CD14-positive monocyte (primary cell): ENCODE measurements at places on chromosomes 6 and 20. TPM values are rescaled to one million over a fixed set of nuclear protein-coding genes. Genes with fewer than 3 reads are reported as not detected.

- no peaks in the 10 kb centered on the region for H3K27me3 ChIP-seq
- no peak overlapping the region for H3K4me3 ChIP-seq
- peaks cover 15% of the 10 kb centered on the region for H3K4me1 ChIP-seq
- DNase-seq, result peak; percentile 47
Observed at GRCh38 chr20:38109591-38110524, 55.2 kb downstream of the TGM2 start.

DNA sequence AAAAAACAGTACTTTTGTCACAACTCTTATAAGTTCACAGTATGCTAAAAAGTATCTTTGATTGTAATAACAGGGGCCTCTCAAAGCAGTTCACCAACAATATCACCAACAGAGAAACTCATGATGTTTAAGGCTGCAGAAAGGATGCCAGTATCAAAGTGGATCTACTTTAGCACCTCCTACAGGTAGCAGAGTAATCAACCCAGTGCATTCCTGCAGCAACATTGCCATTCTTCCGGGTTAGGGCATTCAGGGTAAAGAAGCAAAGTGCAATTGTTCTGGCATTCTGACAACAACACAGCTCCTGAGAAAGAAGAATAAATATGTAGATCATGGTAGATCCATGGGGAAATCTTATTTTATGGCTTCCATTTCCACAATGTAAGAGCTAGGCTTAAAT is 7.6 kb upstream of the SLC17A4 start:
- no peak for DNase-seq
- no peaks in the 10 kb centered on the region for H3K27me3 ChIP-seq
- H3K27ac ChIP-seq, result no peak overlapping the region
- no peaks in the 10 kb centered on the region for H3K36me3 ChIP-seq
- H3K4me1 ChIP-seq, result no peaks in the 10 kb centered on the region

- H3K36me3 ChIP-seq, result no peaks in the 10 kb centered on the region
- no peaks in the 10 kb centered on the region for H3K27me3 ChIP-seq
- no peaks in the 10 kb centered on the region for H3K4me1 ChIP-seq
Observed at GRCh38 chr6:144862769-144863168, 577.6 kb downstream of the UTRN start.

DNA sequence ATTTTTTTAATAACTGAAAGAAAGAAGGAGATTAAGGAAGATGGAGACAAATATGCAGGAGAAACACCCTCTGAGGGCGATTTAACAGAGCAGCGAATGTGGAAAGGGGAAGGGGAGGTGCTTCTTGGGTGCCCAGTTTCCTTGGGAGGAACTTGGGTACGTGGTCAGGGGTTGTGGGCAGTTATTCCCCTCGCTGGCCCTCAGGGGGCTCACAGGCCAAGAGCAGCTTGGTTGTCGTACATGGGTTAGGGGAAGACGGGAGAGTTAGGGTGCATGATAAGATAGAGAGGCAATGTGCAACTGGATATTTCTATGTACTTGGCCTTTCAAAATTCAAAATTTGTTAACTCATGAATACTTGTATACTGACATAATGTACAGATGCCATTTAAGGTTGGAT is 7.0 kb upstream of the TUBB2A start:
- no peak overlapping the region for H3K27ac ChIP-seq
- H3K27me3 ChIP-seq, result peaks cover 20% of the 10 kb centered on the region
- no peaks in the 10 kb centered on the region for H3K36me3 ChIP-seq
- H3K4me3 ChIP-seq, result no peak overlapping the region
- DNase-seq, result no peak

DNA sequence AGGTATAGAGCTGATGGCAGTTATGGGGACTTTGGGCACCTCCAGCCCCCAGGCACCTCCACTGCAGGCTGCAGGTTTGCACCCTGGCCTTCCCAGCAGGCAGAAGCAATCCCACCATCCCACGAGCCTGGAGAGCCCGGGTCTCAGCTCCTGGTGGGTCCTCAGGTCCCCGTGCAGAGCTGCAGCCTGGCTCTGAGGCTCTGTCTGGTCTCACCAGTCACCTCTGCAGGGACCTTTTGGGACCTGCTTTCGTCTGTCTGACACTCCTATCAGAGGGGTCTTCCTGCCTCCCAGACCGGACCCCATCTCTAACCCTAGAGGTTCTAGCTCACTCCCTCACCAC is 41.9 kb downstream of the FGD2 start:
- H3K4me1 ChIP-seq, result peaks cover 57% of the 10 kb centered on the region
- H3K27me3 ChIP-seq, result no peaks in the 10 kb centered on the region
- peaks cover 2% of the 10 kb centered on the region for H3K36me3 ChIP-seq
- no peak overlapping the region for H3K4me3 ChIP-seq
- DNase-seq, result no peak

DNA sequence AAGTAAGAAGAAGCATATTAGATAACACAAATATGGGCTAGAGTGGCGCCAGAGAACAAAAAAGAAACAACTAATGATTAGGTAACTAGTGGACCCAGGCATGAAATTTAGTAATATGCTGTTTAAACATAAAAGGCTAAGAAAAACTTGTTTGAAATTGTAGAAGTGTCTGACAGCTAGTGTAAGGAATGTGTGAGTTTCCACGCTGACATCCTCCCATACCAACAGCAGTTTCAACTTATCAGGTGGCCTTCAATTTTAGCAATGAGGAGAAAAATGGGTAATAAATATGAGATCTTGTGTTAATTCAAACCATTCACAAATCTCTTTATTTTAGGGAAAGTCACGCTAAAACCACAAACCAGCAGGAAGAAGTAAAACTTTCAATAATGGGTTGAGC is 440.2 kb upstream of the FLRT3 start:
- H3K4me1 ChIP-seq, result no peaks in the 10 kb centered on the region
- no peaks in the 10 kb centered on the region for H3K27me3 ChIP-seq
- no peak overlapping the region for H3K4me3 ChIP-seq
- no peaks in the 10 kb centered on the region for H3K36me3 ChIP-seq
- no peak for DNase-seq

- H3K27ac ChIP-seq, result no peak overlapping the region
- no peaks in the 10 kb centered on the region for H3K27me3 ChIP-seq
- H3K4me3 ChIP-seq, result no peak overlapping the region
- no peak for DNase-seq
- H3K4me1 ChIP-seq, result no peaks in the 10 kb centered on the region
- H3K36me3 ChIP-seq, result peaks cover 18% of the 10 kb centered on the region
Observed at GRCh38 chr6:158797331-158798310, 21.5 kb downstream of the EZR start.

GRCh38 chr20:17654649-17655285 is 27.3 kb downstream of the RRBP1 start:
- peaks cover 27% of the 10 kb centered on the region for H3K4me1 ChIP-seq
- H3K27ac ChIP-seq, result no peak overlapping the region
- peaks cover 75% of the 10 kb centered on the region for H3K36me3 ChIP-seq

GRCh38 chr20:60573003-60573680 is 614.9 kb downstream of the CDH26 start:
- no peak for DNase-seq
- H3K4me1 ChIP-seq, result no peaks in the 10 kb centered on the region
- H3K36me3 ChIP-seq, result no peaks in the 10 kb centered on the region
- no peak overlapping the region for H3K27ac ChIP-seq
- no peaks in the 10 kb centered on the region for H3K27me3 ChIP-seq

GRCh38 chr6:54428431-54428830 is 120.2 kb downstream of the TINAG start:
- H3K27ac ChIP-seq, result no peak overlapping the region
- H3K4me3 ChIP-seq, result no peak overlapping the region
- H3K36me3 ChIP-seq, result no peaks in the 10 kb centered on the region
- H3K4me1 ChIP-seq, result no peaks in the 10 kb centered on the region

DNA sequence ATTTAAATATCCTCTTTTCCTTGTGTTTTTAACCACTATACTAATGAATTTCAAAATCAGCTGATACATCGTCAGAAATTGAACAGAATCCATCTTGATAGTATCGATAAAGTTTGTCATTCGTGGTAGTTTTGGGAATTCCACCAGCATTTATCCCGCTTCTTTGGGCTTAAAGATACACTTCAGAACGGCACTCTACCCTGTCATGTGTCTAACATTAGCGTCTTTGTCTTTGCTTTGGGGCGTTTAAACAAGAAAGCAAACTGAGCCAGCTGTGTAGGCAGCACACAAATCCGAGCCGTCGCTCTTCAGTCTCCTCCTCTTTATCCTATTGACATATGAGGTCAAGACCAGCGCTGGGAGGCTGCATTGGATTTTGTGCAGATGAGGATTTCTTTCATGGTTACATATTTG is 27.5 kb upstream of the NHSL1 start:
- H3K4me1 ChIP-seq, result peaks cover 7% of the 10 kb centered on the region
- DNase-seq, result no peak
- H3K36me3 ChIP-seq, result no peaks in the 10 kb centered on the region
- no peak overlapping the region for H3K4me3 ChIP-seq
- H3K27ac ChIP-seq, result no peak overlapping the region

GRCh38 chr20:38168791-38169589 is 3.9 kb upstream of the TGM2 start:
- no peaks in the 10 kb centered on the region for H3K36me3 ChIP-seq
- no peaks in the 10 kb centered on the region for H3K27me3 ChIP-seq
- DNase-seq, result peak; percentile 91
- H3K27ac ChIP-seq, result peak overlapping the region; percentile 93
- peaks cover 49% of the 10 kb centered on the region for H3K4me1 ChIP-seq

GRCh38 chr6:13384506-13384905 is 56.2 kb upstream of the TBC1D7 start:
- H3K36me3 ChIP-seq, result no peaks in the 10 kb centered on the region
- H3K27me3 ChIP-seq, result no peaks in the 10 kb centered on the region
- peaks cover 18% of the 10 kb centered on the region for H3K4me1 ChIP-seq
- no peak overlapping the region for H3K4me3 ChIP-seq
- no peak for DNase-seq

GRCh38 chr20:62029296-62029695 is 36.4 kb downstream of the TAF4 start:
- H3K27me3 ChIP-seq, result no peaks in the 10 kb centered on the region
- no peak for DNase-seq
- H3K4me1 ChIP-seq, result no peaks in the 10 kb centered on the region
- H3K27ac ChIP-seq, result no peak overlapping the region
- no peak overlapping the region for H3K4me3 ChIP-seq
- no peaks in the 10 kb centered on the region for H3K36me3 ChIP-seq

DNA sequence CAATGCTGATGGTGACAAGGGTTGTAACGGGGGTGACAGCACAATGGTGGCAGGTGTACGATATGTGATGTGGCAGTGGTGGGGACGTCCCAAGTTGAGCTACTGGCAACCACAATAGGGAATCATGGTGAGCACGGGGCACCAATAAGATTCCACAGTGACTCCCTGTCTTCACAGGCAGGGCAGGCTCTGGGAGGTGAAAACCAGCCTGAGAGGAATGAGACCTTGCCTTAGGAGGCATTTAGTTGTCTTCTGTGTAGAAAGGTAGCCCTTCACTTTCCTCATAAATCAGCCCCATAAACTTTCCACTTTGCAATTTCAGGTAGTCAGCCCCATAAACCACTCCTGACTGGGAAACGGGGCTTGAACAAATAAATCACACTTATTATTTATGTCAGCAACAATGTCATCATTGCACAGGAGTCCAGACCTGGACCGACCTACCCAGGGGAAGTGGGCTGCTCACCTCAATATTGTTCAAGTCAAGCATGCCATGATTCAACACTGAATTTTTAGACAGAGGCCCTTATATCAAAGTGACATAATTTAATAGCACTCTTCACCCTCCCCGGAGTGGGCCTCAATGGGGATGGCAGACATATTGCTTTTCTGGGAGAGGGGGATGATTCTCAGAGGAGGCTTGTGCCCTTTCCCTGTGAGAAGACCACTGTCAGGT is 150.8 kb downstream of the CDC5L start:
- DNase-seq, result no peak
- no peak overlapping the region for H3K27ac ChIP-seq

DNA sequence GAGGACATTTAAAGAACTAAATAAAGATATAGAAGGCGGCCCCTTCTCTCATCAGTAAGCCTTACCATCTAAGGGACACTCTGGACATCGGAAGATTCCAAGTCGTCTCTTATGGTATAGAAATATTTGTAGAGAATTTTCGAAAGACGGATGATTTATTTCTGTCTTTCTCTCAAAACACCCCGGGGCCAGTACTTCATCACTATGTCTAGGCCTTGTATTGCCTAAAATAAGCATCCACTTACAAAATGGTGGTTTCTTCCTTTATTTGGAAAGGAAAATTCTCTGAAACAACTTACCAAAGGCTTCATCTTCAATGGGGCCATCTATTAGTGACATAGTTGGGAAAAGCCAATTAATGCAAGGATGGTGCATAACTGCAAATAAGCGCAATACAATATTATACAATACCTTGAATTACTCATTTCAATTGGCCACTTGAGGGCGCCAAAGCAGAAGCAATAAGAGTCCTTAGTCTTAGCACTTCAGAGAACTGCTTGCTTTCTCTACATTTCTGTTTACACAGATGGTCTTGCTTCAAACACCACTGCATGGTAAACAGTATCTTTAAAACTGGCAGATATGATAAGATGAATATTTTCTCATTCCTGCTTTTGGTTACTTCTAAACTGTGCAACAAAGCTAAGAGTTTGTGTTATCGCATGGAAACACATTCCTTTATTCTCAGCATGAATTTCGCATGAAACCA is 113.2 kb downstream of the VIP start:
- DNase-seq, result peak; percentile 52
- no peaks in the 10 kb centered on the region for H3K36me3 ChIP-seq
- H3K27me3 ChIP-seq, result no peaks in the 10 kb centered on the region
- H3K4me3 ChIP-seq, result no peak overlapping the region

GRCh38 chr6:36725581-36725980 is 28.0 kb downstream of the RAB44 start:
- H3K4me1 ChIP-seq, result peaks cover 24% of the 10 kb centered on the region
- H3K27ac ChIP-seq, result no peak overlapping the region
- no peak overlapping the region for H3K4me3 ChIP-seq
- DNase-seq, result no peak

DNA sequence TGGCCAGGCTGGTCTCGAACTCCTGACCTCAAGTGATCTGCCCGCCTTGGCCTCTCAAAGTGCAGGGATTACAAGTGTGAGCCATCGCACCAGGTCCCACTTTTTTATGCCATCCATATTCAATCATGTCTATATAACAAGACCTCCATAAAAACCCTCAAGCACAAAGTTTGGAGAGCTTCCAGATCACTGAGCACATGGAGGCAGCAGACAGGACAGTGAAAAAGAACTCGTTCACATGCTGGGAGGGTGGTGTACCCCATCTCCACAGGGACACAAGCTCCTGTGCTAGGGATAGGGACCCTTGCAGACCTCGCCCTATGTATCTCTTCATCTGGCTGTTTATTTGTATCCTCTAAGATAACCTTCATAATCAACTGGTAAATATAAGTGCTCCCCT is 30.3 kb downstream of the KIF13A start:
- H3K4me1 ChIP-seq, result no peaks in the 10 kb centered on the region
- no peak overlapping the region for H3K27ac ChIP-seq
- no peak for DNase-seq
- peaks cover 3% of the 10 kb centered on the region for H3K36me3 ChIP-seq

REPS1 gene
- 14.0 TPM for polyA plus RNA-seq

TRERF1 gene
- polyA plus RNA-seq, result 0.58 TPM

OR12D3 gene
- not detected for polyA plus RNA-seq

GPSM3 gene
- polyA plus RNA-seq, result 340 and 393 TPM in 2 replicates

SMOC2 gene
- polyA plus RNA-seq, result not detected in 2 replicates

ASIP gene
- not detected for polyA plus RNA-seq

SLC35D3 gene
- polyA plus RNA-seq, result not detected

LBP gene
- polyA plus RNA-seq, result not detected

CLVS2 gene
- not detected for polyA plus RNA-seq

SLC26A8 gene
- polyA plus RNA-seq, result 1.5 TPM
